Neural crest cell (in vitro differentiated cells): ENCODE measurements at places on chromosomes 2 and 18.
A peak's percentile ranks its signal among the peaks of the same experiment; 100 is the strongest.

DNA sequence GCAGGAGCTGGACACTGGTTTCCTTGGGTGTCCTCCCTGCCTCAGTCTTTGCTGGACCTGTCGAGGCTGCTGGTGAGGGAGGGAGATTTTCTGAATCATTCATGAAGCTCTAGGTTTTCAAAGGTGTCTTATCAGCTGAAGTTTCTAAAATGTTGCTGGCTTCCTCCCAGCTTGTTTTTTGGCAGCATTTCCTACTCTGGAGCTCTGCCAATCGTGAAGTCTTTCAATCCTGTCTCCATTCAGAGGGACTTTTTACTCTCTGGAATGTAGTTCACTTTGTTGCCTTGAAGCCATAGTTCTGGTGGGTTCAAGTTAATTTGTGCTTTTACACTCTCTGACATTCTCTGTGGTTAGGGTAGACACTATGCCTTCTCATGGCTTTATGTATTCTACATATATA is 23.9 kb downstream of the SNTG2 start:
- DNase-seq: no peak

- DNase-seq: peak; percentile 39
Measured at GRCh38 chr2:112482309-112483041, 519 bp downstream of the TTL start.

- DNase-seq: no peak
Measured at GRCh38 chr2:120834206-120834605, 98.5 kb downstream of the GLI2 start.

DNA sequence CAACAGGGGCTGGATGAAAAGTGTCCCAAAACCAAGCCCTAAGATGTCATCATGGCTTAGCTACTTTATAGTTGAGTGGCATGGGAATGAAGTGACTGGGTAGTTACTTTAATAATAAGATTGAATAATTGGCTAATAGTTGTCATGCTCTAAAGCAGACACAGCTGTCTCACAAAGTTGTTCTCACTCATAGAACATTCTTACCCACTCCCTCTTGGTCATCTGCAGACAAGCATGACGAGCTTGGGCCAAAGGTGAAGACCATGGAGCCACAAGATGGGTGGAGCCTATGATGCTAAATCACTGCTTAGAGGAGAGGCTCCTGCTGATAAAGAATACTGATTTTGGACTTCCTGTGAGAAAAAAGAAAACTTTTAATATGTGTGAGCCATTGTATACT is 62.4 kb upstream of the MMADHC start:
- no peak for DNase-seq

DNA sequence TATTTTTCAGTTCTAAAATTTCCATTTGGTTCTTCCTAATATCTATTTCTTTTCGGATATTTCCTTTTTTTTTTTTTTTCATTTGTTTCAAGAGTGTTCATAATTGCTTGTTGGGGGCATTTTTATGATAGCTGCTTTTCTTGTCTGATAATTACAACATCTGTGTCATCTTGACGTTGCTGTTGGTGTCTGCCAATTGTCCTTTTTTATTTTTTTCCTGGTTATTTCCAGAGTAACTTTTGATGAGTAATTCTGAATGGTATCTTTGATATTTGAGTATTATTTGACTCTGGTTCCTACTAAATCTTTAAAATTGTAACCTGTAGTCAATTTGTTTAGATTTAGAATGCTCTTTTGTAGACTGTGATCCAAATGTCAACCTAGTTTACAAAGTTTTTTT is 51.3 kb upstream of the CHRNA1 start:
- no peak for DNase-seq

DNA sequence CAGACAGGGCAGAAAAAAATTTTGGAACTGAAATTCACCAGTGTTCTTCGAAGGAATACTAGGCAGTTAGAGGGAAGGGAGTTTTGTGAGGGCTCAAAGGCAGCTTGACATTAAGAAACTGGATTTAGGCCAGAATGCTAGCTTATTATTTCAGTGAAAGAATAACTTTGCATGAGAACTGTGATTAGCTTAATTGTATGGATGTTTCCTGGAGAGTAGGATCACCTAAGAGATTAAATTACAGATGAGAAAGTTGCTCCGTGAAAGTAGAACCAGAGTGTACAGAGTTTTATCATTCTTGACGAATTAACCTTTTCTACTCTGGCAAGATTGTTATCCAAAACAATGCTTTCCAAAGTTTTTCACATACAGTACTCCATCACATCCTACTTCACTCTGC is 6.2 kb downstream of the SPAG16 start:
- DNase-seq: no peak

GRCh38 chr2:200042944-200043343 is 87.6 kb downstream of the MAIP1 start:
- no peak for DNase-seq

DNA sequence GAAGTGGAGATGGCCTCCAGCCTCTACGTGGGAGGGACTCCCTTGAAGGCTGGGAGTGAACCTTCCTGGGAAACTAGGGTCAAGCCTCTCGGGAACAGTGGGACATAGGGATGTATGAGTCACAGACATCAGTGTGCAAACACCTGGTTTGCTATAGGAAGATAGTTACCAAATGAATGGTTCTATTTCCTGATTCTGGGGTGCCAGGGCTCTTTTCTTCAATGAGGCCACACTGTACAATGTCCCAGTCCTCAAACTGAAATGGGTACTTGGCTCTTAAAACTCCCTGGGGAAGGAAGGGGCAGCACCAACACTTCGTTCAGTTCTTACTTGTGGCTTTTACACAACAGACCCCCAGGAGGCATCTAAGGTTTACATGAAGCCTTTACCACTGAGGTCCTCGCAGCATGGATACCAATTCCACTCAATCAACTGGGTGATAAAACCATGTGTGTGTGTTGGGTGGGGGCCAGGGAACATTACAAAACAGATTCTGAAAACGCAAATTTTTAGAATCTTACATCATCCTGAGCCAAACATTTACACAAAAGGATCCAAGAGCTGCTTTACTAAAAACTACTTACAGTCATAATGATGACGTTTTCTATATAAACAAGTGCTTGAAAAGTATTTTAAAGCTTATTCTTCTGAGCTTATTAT is 10.4 kb downstream of the ERFE start:
- DNase-seq: no peak

- DNase-seq: no peak
Measured at GRCh38 chr18:55868909-55869308, 280.9 kb upstream of the TCF4 start.

DNA sequence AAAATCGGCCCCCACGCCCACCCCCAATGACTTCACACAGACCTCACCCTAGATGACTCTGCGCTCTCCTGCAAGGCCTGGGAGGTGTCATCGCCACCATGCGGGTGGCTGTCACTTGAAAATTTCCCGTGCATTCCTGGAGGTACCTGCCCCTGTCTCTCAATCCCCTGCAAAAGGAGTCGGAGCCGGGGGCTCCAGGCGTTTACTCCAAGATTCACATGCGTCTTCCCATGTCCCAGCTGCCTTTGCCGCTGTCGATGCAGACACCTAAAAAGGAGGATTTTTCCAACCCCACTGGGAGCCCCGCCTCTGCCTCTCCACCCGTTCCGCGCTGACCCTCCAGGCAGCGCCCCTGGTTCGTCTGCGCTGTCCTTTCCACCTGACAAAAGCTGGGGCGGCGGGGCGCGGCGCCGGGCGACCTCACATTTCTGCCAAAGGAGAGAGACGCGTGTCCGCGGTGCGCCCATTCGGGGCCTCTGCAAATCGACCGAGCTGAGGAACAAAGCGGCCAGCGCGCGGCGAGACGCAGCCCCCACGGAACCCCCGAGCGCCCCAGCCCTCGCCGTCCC is 667 bp downstream of the REEP1 start:
- DNase-seq: peak; percentile 11

DNA sequence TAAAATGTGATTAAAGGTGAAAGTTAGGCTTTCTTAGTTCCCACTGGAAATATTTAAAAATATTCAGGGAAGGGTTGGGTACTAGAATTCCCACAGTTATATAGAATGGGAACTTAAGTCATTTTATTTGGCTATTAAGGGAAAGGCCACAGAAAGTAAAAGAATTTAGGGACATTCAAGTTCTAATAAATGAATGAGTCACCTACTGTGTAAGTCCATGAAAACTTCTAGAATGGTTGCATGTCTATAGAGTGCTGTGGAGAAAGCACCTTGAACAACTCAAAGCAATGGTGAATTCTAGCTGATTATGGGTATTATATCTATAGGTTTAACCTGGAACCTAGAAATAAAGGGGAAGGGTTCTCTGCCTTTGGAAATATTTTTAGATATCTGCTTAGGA is 28.1 kb upstream of the SLC4A10 start:
- DNase-seq: no peak
